Stimulated activated CD4-positive, alpha-beta T cell treated with anti-CD3 and anti-CD28 coated beads, Interleukin-2, amount 100 ng/mL, for 4 hours (primary cell): ENCODE measurements at places on chromosomes 7 and 10.
A peak's percentile ranks its signal among the peaks of the same experiment; 100 is the strongest.

DNA sequence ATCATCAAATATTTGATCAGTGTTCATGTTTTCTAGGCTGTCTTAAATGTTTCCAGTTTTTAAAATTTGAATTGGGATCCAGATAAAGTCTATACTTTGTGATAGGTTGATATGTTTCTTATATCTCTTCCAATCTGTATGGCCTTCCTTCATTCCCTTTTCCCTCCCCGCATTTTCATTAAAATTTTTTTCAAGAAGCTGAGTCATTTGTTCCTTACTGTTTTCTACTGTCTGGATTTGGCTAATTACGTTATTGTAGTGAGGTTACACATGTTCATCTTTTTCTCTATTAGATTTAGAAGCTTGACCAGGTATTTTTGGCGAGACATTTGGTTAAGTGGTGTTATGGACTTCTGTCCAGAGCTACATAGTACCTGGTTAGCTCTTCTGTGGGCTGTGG is 11.2 kb downstream of the GARS1 start:
- DNase-seq = no peak

GRCh38 chr7:143305423-143306070 is 10.4 kb upstream of the CLCN1 start:
- DNase-seq = peak; percentile 46

GRCh38 chr10:17201794-17202116 is 283 bp upstream of the TRDMT1 start:
- DNase-seq = no peak

DNA sequence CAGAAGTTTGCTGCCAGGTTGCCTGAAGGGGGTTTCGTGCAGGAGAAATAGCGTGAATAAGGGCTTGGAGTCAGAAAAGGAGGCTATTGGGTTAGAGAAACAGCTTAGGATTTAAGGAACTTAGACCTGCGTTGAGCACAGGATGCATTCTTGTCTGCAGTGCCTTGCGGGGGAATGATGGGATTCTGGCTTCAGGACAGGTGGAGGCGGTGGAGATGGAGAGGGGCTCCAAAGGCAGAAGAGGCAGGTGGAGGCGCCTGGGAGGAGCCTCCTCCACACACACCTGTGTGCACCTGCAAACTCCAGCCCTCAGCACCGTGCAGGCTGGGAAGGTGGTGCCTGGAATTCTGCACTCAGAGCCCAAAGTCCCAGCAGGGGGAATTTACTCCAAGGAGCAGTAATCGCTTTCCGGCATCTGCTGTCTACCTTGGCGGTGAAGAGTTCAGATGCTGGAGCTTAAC is 1.8 kb downstream of the CLIP2 start:
- DNase-seq = no peak

DNA sequence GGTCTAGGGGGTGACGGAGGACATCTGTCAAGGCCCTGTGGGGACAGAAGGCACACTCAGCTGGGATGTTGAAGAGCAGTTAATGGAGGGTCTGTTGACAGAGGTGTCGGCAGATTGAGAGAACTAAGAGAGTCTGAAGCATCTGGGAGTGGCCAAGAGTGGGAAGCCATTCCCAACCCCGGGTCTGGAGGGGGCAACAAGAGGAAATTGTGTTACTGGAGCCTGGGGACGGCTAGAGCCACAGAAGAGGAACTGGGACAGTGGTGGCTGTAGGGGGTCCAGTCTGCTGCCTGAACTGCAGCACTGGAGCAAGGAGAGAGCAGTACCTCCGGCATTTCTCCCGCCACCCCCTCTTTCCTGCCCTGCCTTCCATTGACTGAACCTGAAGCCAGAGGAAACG is 136.6 kb downstream of the CHN2 start:
- DNase-seq = no peak

- DNase-seq = no peak
Observed at GRCh38 chr10:118754229-118754555, 578 bp downstream of the CACUL1 start.

- no peak for DNase-seq
Observed at GRCh38 chr7:28779954-28780353, 178.2 kb downstream of the TRIL start.

GRCh38 chr10:124721330-124722045 is 22.7 kb downstream of the FAM53B start:
- no peak for DNase-seq
